AG09319 (cell line): ENCODE measurements at places on chromosomes 16 and 17.

DNA sequence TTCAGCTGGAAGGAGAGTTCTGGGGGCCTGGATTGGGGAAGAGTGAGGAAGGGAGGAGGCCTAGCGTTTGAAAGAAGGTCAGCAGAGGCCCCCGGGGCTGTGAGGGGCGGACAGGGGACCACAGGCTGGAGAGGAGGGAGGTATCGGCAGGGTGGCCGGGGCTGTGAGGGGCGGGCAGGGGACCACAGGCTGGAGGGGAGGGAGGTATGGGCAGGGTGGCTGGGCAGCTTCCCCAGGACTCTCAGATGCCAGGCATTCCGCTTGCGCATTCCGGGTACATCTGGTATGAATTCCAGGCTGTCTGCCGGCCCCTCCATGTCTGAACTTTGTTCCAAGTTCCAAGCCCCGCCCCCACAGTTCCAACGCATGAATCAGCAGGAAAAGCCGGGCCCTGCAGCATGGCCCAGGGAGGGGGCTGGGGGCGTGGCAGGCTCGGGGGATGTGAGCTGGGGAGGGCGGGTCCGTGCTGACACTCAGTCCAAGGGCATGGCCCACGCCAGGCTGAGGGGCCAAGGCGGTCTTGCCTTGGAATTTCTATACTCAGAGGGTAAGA is 4.3 kb upstream of the TLCD2 start:
- peak; percentile 97 for DNase-seq

- no peak for DNase-seq
Observed at GRCh38 chr16:28218109-28218508, 6.3 kb upstream of the XPO6 start.

- DNase-seq, result no peak
Observed at GRCh38 chr16:21130811-21131210, 19.8 kb downstream of the DNAH3 start.

DNA sequence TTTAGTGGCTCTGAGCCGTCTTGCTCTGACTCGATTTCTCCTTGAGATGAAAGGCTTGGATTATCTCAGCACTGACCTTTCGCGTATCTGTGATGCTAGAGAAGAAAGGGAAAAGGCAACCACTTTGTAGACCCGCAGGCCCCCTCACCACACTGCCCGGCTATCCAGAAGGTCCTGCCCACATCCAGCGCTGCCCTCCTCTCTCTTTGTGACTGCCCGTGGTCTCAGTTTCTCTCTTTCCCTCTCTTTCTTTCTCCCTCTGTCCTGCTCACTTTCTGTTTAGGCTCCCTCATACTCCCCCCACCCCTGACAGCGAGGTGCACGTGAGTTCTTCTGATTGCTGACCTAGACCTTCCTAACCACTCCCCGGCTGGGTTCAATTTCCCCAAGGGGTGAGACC is 12.8 kb upstream of the TBX21 start:
- no peak for DNase-seq

DNA sequence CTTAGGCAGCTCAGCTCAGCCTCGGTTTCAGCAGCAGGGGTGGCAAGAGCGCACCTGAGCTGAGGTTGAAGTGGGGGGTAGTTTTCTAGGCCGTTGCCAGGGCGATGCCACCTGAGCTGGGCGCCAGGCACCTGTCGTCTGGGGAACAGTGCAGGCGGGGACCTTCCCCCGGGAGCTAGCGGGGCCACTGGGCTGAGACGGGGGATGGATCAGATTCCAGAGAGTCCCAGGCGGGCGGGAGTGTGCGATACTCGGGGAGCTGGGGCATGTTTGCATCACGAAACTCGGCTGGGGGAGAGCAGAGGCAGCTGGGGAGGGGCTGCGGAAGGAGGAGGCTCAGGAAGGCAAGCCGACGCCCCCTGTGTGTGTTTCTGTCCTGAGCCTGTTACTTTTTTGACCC is 477 bp upstream of the CLDN9 start:
- DNase-seq, result no peak

GRCh38 chr16:27706156-27706865 is 156.4 kb downstream of the KATNIP start:
- no peak for DNase-seq

GRCh38 chr17:79304884-79305283 is 230.3 kb downstream of the ENGASE start:
- DNase-seq, result no peak

- DNase-seq, result no peak
Observed at GRCh38 chr17:56121191-56122051, 31.9 kb upstream of the ANKFN1 start.

DNA sequence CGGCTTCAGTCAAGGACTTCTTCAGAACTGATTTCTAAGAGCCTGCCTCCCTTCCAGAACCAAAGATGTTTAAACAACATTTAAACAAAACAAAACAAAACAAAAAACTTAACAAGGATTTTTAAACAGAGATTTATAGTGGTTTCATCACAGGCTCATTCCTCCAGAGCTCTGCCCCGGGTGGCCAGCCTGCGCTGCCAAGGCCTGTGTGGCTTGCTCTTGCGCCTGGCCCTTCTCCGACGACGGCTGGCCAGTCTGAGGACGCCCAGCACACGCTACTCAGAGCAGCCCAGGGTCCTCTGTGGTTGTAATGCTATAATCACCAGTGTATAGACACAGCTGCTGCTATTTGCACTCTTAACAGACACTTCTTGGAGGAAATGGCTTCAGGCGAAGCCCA is 307.2 kb upstream of the MYOCD start:
- DNase-seq, result no peak
